Pulmonary artery endothelial cell (primary cell): ENCODE measurements at places on chromosomes 5 and 9. TPM values are rescaled to one million over a fixed set of nuclear protein-coding genes. Genes with fewer than 3 reads are reported as not detected.

The DENND1A gene
- 11.7 and 12.4 TPM in 2 replicates for total RNA-seq

DNA sequence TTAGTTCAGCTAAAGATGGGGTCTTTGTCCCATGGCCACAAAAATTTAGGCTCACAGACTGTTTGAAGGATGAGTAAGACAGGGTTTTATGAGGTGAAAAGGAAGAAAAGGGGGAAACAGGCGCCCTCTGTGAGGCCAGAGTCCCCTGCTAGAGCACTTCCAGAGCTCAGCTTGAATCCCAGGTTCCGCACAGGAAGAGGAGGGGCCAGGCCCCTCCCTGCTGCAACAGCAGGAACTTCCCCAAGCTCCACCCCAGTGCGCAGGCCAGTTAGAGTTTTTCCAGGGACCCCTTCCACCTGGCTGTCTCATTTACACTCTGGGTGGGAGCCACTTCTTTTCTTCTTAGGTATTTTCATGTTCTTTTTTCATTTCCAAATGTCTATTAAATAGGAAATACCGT, 480.8 kb downstream of the PSAT1 start:
- DNase-seq = no peak

DNA sequence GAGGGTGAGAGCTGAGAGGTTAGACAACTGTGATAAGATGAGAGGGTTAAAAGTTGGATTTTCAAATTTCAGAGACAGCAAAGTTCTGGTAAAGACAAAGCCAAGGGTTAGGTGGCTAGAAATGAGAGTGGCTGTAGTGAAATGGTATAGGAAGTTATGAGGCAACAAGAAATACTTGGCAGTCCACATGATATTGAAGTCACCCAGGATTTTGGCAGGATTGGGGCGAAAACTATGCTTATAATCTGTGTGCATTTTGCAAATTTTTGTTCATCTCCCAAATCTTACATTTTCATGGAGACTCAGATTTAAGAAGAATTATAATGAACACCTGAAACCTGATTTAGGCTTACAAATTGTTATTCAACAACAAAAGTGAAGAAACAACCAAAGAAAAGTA, 35.6 kb downstream of the C9 start:
- DNase-seq = no peak

- DNase-seq = no peak
Measured at GRCh38 chr5:109192555-109193281, 217.1 kb downstream of the PJA2 start.

The HNRNPA0 gene
- 20.6 and 22.2 TPM in 2 replicates for total RNA-seq

DNA sequence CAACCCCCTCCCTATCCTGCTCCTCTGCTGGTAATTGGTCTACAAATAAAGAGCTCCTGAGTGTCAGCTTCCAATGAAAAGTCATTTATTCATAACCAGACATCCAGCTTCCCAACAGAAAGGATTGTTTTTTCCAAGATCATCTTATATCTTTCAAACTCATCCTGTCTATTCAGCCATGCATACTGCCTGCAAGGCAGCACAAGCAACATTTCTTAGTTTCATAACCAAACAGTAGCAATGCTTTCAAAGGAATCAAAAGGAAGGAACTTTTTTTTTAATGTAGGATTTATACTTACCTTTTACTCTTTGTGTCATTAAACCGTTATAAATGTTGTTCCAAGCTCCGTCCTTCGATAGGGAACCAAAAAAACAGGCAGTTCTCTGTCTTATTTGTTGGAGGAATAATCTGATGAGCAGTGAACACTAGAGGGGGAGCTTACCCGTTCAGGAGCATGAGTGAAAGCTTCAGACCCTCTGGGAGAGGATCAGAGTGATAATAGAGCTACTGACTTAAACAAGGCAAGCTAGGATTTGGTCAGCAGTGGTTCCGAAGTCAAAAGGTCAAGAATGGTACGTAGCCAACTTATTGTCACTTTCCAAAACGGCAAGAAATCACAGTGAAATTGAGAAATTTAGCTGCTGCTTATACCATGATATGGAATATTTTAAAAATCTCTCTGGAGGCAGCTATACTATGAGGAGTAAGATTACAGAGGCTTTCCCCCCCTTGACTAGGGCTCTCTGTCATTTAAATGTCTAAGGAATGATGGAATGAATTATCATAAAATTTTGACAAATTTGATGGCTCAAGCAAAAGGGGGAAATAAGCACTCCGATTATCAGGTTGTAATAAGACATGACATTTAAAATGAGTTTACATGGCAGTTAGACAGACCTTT, 892.9 kb downstream of the NR2F1-AS1 start:
- DNase-seq = no peak

- DNase-seq = no peak
Measured at GRCh38 chr5:123093111-123093600, 4.1 kb downstream of the PRDM6 start.

GRCh38 chr5:149268928-149269557, 2.6 kb upstream of the AFAP1L1 start:
- no peak for DNase-seq

- DNase-seq = peak; percentile 50
Measured at GRCh38 chr9:6054280-6055099, 39.1 kb upstream of the RANBP6 start.

DNA sequence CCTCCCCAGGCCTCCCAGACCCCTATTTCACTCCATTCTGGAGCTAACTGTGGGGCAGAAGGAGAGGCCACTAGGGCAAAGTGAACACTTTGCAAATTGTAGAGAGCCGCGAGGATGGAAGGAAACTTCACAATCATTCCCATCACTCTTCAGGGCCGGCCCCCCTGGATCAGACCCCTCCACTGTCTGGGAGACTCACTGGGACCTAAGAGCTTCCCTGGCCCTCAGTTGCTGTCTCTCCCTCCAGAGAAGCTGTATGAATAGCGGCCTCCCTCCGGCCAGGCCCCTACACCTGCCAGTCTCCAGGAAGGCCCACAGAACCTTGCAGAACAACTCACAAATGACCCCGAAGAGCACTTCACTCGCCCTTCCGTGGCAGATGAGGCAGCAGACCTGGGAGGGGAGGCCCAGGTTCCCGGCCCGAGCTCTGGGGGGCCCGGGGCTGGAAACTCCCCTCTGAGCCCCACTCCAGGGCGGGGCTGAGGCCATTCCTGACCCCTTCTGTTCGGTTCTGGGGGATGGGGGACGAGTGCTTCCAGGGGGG, 141.9 kb upstream of the IER5L start:
- DNase-seq = no peak

The IFNA2 gene
- total RNA-seq = not detected in 2 replicates

DNA sequence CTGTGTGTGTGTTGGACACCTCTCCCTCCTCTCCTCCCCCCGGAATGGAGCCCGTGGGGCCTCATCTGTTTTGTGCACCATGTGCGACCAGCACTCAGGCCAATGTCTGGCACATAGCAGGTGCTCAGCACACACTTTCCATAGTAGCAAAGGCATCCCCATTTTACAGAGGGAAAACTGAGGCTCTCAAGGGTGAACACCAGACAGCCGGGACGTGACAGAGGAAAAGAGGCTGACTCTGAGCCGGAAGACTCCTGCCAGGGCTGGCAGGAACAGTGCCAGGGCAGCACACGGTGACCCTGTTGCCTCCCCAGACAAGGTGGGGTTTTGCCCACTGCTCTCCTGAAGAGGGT, 1.8 kb upstream of the AGPAT2 start:
- DNase-seq = no peak
